SW 1271 (cell line): ENCODE measurements at places on chromosomes 2 and 18.

GRCh38 chr2:30768708-30769480 is 38.4 kb downstream of the CAPN13 start:
- DNase-seq = no peak

- no peak for DNase-seq
These were observed 65.0 kb downstream of the SLC4A5 start for GRCh38 chr2:74278176-74278575.

- DNase-seq = no peak
These were observed 662.9 kb downstream of the ZEB2 start for GRCh38 chr2:143856978-143857377.

DNA sequence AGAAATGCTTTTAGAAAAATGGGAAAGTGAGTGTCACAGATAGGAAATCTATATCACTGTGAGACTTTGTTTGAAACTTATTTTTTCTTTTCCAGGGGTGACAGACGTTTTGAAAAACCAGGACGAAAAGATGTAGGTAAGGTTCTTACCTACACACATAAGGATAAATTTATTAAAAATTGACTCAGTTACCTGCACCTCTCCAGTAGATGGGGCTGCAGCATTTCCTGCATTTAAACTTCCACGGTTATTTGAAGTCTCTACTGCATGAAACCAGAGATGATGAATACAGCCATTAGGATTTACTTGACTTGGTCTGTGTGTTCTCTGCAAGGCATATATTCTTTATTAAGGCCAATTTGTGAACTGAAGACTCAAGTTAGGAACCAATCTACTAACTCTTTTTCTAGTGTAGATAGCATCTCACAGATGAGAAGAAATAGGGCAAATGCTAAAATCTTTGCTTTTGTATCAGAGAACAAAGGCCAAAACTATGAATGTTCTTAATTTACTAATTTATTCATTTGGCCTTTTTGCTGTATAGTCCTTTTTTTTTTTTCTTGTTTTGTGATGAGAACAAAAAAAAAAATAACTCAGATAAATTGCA is 15.0 kb downstream of the KCNJ13 start:
- DNase-seq = peak; percentile 49

GRCh38 chr2:237456200-237456843 is 30.7 kb upstream of the MLPH start:
- no peak for DNase-seq

GRCh38 chr2:199111458-199111857 is 346.3 kb downstream of the SATB2 start:
- DNase-seq = no peak

- no peak for DNase-seq
These were observed 58.5 kb downstream of the CABYR start for GRCh38 chr18:24197412-24197811.

- DNase-seq = no peak
These were observed 4.3 kb downstream of the MZT2B start for GRCh38 chr2:130186391-130186790.
